ENCODE measurements at places on chromosomes 16 and 17.

GRCh38 chr17:81217491-81217890 lies 5.3 kb downstream of the CEP131 start:
- DNase-seq, result no peak

- DNase-seq, result no peak
Measured at GRCh38 chr17:8041249-8041928, 2.5 kb downstream of the ALOX15B start.

GRCh38 chr17:37147301-37147812 lies 198.6 kb downstream of the AATF start:
- peak; percentile 62 for DNase-seq

- no peak for DNase-seq
Measured at GRCh38 chr16:27729516-27730304, 179.8 kb downstream of the KATNIP start.

GRCh38 chr17:13740686-13741085 lies 139.0 kb upstream of the HS3ST3A1 start:
- DNase-seq, result no peak

- no peak for DNase-seq
Measured at GRCh38 chr17:35160354-35161201, 13.0 kb downstream of the UNC45B start.

DNA sequence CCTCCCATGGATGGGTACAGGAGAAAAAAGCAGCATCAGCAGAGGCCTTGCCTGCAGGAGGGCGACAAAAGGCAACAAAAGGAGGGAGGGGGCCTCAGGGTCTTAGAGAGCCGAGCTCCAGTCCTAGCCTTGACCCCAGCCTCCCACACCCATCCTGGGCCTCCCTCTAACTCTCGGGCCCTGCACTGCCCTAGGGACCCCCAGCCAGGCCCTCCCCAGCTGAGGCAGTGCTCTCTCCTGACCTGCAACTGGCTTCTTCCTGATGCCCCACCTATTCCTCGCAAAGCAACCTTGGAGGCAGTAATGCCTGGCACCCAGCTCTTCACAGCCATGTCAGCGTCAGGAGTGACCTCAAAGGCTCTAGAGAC lies 15.2 kb upstream of the SRRM2 start:
- no peak for DNase-seq

GRCh38 chr16:78562111-78562510 lies 462.7 kb downstream of the WWOX start:
- no peak for DNase-seq

DNA sequence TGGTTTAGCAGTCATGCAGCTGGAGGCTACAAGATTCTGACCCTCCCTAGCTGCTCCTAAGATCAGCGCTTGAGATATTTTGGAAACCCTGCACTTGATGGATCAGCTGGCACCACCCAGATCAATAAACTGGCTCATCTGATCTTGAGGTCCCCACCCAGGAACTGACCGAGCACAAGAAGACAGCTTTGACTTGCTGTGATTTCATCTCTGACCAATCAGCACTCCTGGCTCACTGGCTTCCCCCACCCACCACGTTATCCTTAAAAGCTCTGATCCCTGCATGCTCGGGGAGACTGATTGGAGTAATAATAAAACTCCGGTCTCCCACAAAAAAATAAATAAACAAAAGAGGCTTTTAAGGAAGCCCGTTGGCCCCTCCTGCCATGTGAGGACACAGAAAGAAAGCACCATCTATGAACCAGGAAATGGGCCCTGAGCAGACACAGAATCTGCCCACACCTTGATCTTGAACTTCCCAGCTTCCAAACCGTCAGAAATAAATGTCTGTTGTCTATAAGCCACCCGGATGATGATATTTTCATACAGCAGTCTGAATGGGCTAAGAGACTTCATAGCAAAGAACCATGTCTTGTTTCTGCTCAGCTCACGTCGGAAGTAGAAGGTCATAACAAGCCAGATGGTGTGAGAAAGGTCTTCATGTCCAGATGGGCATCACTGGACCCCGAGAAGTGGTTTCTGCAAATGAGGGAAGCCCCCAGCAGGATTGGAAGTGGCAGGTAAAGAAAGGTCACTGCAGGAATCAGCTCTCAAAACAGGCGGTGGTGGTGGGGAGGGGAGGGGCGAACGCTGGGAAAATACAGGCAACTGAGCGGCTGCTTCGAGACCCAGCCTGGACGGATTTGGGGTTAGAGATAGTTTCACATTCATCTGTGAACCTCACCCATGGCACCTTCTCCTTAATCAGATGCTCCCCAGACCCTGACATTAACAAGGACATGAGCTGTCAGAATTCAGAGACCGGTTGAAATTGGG lies 19.8 kb upstream of the RPH3AL start:
- no peak for DNase-seq

- no peak for DNase-seq
Measured at GRCh38 chr17:34259146-34259545, 4.1 kb downstream of the CCL2 start.

DNA sequence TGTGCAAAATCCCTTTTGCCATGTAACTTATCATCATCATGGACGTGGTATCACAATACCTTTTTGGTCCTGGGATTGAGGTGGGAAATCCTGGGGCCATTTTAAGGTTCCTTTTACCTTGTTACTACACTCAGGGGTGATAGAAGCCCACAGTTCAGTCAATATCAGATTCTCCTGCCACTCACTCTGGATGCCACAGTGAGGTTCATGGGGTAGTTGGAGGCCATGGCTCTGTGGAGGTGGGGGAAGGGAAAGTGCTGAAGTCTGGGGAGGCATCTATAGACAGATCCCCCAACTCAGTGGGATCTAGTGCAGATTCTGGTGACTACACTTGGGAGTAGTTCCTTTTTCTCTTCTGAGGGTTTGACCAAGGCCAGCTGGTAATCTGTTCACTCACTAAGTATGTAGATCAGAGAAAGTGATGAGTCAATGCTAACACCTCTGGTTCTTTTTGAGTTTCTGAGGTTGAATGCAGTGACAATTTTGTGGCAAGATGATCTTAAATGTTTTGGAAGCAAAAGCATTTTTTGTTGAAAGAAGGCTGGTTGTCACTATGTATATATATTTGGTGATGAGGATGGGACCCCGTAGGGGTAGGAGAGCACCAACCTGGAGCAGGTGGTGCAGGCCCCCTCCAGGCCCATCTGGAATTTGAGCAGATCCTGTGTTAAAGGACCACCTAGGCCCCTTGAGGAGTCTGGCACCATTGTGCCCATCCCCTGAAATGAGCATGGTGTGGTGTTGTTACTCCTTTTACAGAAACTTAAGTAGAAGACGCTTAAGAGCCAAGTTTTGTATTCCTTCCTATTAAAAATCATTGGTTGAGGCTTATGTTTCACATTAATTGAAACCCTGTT lies 18.8 kb upstream of the IRF8 start:
- no peak for DNase-seq

DNA sequence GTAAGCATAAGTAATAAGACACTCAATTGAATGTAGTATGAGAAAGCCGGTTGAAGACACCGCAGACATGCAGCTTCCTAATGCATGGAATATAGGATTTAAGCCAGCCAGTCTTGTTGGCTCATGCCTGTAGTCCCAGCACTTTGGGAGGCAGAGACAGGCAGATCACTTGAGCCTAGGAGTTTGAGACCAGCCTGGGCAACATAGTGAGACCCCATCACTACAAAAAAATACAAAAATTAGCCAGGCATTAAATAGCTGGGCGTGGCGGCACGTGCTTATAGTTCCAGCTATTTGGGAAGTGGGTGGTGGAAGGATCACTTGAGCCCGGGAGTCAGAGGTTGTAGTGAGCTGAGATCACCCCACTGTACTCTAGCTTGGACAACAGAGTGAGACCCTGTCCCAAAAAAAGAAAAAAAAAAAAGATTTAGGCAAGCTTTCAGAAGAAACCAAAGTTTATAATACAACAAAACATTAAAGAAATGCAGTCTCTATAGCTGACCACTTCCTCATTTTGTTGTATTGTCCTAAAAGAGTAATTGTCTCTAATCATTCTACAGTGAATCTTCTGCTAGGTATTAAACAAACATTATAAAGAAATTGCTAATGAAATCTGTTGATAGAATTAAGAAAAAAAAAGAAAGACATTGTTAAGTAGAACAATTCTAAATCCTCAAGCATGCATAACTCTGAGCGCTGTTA lies 68.6 kb upstream of the KIFC3 start:
- DNase-seq, result no peak

- DNase-seq, result no peak
Measured at GRCh38 chr17:15350777-15351477, 9.5 kb upstream of the TEKT3 start.

DNA sequence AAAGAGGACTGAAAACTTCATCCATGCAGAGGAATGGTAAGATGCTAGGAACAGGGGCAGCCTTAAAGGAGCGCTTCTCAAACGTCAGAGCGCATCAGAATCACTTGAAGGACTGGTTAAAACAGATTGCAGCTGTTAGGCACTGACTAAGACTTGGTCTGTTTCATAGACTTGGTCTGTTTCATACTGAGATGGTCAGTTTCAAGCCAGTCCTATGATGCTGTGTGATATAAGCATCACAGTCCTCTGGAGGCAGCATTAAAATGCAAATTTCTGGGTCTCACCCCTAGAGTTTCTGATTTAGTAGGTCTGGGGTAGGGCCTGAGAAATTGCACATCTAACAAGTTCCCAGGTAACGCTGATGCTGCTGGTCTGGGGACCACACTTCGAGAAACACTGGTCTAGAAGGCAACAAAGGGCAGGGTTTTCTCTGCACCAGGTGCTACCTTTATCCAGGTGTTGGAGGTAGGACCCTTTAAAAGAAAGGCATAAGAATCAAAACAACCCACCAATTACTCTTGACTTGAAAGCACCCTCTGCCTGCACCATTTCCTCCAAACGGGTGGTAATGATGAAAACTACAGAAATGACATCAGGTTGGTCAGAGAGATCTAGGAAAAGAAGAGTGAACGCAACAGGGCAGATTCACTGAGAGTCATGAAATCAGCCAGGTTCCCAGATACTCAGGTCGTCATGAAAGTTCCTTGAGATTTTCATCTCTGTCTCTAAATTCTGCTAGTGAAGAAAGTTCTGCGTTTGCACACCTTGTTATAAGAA lies 95.0 kb upstream of the RCVRN start:
- DNase-seq, result no peak

GRCh38 chr16:4391631-4392381 lies 20.2 kb downstream of the VASN start:
- no peak for DNase-seq

DNA sequence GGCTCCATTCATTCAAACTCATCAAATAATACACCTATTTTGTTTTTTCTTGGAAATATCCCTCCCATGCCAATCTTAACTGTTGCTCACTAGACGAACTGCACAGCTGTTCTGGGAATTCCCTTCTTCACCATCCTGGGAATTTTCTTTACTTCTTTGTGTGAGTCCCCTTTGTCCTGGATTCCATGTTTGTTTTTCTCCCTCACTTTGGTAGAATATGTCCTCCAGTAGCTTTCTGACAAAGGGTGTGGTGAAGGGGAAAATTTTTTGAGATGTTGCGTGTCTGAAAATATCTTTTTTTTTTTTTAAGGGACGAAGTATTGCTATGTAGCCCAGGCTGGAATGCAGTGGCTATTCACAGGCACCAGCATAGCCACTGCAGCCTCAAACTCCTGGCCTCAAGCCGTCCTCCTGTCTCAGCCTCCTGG lies 17.2 kb upstream of the UTP6 start:
- peak; percentile 86 for DNase-seq
